ENCODE measurements at places on chromosomes 6 and 20.
A peak's percentile ranks its signal among the peaks of the same experiment; 100 is the strongest.

DNA sequence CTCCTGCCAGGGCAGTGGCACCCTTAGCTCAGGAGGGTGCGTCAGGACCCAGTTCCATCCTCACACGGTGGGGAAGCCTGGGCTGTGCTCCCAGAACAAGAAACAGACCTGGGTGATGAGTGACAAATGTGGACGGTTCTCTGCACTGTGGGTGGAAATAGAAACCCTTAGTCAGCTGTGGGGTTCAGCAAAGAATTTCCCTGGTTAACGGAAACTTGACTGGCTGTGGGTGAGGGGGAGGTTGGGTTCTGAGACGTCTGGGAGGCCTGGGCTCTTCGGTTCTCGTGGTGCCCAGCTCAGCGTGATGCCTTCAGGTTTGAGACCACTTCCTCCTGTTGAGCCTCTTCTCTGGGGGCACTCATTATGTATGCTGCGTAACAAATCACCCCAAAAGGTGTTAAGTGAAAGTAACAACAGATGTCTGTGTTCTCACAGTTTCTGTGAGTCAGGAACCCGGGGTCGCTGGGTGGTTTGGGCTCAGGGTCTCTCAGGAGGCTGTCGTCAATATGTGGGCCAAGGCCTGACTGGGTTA, 53.1 kb upstream of the FAM83D start:
- peak; percentile 63 for DNase-seq

DNA sequence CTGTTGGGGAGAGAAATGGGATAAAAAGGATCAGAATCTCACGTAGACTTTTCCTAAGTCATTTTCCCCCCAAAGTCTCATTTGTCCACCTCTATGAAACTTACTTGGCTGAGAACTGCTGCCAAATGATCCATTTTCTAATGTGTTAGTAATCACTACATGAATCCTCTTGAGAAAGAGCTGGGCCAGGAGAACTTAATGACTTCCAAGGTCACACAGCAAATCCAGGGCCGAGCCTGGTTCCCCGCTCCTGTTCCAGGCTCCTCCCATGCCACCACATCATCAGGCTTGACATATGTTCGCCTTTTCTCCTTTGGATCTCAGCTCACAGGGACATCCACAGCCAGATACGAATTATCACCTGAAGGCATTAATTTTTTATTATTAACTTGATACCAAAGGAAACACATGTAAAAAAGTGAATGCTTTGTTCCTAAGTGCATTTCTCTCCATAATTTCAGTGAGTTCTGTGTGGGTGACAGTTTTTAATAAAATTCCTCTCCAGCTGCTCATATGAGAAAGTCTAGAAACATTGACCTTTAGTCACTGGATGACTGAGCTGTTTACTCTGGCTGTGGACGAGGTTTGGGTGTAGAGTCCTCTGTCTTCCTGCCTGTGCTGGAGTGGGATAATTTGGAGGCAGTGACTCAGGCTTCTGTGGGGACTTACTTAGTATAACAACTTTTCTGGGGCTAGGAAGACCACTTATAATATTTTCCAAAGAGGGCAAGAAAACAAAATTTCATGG, 276.3 kb downstream of the PAX1 start:
- no peak for DNase-seq

DNA sequence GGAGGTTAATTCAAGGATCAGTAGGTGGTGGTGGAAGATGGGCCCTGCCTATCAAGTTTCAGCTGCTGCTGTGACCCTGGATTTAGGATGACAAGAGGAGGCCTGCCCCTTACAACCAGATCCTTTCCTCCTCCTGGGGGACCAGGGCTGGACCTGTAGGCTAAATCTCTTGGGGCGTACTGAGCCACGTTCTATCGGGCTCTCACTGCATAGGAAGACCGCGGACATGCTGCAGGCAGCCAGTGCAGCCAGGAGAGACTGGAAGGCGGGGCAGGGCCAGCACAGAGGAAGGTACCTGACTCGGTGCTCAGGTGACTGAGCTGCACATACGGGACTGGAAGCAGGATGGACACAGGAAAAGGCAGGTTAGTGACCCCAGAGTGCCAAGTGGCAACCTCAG, 8.5 kb upstream of the SLA2 start:
- no peak for DNase-seq

DNA sequence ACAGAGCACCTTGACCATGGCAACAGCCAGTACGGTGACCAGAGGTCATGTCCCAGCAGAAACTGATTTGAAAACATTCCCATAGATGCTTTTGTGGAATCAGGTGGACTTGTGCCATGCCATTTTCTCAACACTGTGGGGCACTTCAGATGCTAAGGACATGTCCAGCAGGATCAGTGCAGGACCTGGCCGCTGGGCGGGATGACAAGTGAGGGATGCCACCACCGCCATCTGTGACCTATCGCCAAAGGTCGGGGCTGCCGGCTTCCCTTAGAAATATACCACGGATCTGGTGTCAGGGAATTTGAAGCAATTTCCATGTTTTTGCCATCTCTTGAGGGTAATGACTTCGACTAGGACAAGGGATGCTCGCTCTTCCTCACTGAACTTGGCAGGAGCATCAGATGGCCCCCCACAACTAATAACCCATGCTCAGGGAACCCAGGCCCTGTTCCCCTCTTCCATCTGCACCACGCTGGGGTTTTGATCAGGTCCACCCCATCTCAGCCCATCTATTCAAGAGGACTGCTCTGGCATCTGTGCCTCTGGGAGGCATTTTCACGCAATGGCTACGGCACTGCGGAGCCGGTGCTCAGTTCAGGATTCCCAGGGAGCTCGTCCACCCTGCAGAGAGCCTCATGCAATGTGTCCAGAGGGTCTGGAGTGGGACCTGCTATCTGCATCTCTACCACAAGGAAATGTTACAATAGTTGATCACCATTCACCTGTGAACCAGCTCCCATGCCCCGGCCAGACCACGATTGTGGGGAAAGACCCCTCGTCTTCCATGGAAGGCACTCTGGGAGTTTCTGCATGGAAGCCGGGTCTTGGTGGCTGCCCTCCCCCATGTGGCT, 302.6 kb downstream of the TAF4 start:
- no peak for DNase-seq

GRCh38 chr6:7324520-7324919, 11.5 kb upstream of the SSR1 start:
- no peak for DNase-seq

DNA sequence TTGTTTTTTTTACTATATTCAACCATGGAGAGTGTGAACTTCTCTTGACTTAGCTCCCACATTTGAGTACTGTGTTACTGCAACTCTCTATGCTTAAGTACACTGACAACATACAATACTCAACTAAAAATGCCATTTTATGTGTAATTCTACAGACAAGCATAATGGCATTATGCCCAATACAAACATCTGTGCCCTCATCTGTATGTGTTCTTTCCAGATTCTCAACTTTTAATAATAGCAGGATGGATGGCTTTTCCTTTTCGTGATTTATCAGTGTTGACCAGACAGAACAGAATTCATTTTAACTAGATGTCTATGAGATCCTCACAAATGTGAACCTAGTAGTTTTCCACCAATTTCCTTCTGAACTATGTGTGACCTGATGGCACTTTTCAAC, 84.2 kb upstream of the MARCKS start:
- DNase-seq, result no peak

GRCh38 chr6:98047871-98048270, 764.9 kb upstream of the MMS22L start:
- DNase-seq, result no peak

DNA sequence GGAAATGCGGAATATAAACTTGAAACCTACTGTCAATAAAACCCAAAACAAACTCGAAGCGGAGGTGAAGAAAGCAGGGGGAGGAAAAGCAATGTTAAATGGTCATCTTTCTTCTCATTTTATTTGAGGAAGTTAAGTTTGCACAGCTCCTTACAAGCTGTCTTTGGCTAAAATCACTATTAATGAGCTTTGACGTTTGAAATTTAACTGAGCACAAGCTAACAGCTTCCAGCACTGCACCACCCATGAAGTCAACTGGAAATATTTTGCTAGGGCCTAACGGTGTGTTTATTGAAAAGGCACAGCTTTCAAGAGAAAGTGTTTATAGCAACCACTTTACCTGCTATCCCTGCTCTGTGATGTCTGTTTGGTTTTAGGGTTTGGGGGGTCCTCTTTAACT, 103.8 kb downstream of the PKHD1 start:
- no peak for DNase-seq

- DNase-seq, result no peak
These were observed 108.7 kb upstream of the MAP3K4 start for GRCh38 chr6:160882791-160883279.

GRCh38 chr6:1424306-1424927, 35.0 kb downstream of the FOXF2 start:
- DNase-seq, result no peak
